ENCODE measurements at places on chromosomes 13 and 19.

DNA sequence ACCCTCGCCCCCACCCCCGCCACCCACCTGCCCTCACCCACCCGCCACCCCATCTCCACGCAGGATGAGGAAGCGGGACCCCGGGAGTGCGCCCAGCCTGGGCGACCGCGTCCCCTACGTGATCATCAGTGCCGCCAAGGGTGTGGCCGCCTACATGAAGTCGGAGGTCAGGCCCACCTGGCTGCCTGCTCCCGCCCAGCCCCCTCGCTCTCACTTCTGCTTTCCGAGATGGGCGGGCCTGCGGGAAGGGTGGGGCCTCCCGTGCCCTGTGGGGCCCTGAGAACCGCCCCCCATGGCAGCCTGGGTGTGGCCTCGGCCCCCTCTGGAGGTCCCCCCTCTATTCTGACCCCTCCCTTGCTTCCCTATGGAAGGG is 3.1 kb upstream of the SPIB start:
- no peak for DNase-seq

DNA sequence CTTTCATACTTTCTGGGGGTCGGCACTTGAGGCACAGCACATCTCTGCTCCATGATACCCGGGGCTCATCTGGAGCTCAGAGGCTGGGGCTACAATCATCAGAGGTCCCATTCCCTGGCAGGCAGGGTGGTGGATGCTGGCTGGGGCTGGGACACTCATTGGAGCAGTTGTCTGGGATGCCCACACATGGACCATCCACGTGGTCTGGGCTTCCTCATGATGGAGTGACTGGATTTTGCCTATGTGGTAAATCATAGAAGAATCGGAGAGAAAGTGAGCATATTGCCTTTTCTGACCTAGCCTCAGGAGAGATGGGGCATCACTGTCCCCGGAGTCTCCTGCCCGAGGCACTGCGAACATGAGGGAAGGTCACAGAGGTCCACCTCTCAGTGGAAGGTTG is 91.4 kb upstream of the IRS2 start:
- no peak for DNase-seq

- no peak for DNase-seq
These were observed 5.3 kb downstream of the MLNR start for GRCh38 chr13:49225223-49226042.

DNA sequence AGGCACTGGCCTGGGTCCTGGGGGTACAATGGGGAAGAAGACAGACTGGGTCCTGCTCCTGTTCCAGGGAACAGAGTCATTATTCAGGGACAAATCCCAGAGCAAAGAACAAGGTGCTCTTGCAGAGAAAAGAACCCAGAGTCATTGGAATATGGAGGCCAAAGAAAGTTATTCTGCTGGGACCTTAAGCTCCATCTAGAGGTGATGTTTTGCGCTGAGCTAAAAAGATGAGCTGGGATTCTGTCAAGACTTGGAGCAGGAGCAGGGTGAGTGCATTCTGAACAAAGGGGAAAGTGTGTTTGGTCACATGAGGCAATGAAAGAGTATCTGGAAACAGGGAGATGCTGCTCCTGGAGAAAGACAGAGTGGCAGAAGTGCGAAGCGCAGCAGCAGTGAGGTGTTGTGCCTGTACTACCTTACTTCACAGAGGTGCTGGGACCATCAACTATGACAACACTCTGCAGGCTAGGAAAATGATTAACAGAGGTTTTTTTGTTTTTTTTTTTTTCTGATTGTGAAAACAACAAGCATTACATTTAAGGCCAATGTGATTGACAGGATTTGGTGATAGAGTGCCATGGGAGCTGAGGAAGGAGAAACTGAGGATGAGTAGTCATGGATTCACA is 95.3 kb upstream of the TNFSF11 start:
- no peak for DNase-seq

GRCh38 chr19:50402544-50403301 is 16.0 kb upstream of the SPIB start:
- no peak for DNase-seq

DNA sequence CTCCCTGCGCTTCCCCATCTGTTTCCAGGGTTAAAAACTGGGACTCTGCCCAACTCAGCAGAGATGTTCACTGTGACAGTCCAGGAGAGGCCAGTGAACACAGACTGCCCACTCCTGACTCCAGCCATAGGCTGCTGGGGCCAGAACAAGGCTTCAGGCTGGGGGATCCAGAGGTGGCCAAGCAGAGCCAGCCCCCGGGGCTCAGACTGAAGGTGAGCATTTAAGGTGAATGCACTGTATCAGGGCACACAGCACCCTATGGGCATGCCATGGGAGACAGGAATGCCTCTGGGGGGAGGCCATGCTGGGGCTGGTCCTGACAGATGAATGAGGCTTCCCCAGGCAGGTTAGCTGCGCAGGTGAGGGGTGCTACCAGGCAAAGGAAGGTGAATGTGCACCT is 96.4 kb downstream of the TUBA3C start:
- no peak for DNase-seq

DNA sequence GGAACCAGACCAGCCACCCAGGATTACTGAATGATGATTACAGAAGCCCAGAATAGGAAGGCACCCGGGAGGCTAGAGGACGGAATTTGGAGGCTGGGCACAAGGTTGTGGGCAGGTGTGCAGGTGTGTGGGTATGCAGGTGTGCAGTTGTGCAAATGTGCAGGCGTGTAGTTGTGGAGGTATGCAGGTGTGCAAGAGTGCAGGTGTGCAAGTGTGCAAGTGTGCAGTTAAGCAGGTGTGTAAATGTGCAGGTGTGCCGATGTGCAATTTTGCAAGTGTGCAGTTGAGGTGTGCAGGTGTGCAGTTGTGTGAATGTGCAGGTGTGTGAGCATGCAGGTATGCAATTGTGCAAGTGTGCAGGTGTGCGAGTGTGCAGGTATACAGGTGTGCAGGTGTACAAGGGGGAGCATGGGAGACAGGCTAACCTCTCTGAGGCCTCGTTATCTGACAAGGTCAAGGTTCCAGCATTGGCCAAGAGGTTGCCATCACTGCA is 131.8 kb downstream of the KCTD15 start:
- DNase-seq = no peak

DNA sequence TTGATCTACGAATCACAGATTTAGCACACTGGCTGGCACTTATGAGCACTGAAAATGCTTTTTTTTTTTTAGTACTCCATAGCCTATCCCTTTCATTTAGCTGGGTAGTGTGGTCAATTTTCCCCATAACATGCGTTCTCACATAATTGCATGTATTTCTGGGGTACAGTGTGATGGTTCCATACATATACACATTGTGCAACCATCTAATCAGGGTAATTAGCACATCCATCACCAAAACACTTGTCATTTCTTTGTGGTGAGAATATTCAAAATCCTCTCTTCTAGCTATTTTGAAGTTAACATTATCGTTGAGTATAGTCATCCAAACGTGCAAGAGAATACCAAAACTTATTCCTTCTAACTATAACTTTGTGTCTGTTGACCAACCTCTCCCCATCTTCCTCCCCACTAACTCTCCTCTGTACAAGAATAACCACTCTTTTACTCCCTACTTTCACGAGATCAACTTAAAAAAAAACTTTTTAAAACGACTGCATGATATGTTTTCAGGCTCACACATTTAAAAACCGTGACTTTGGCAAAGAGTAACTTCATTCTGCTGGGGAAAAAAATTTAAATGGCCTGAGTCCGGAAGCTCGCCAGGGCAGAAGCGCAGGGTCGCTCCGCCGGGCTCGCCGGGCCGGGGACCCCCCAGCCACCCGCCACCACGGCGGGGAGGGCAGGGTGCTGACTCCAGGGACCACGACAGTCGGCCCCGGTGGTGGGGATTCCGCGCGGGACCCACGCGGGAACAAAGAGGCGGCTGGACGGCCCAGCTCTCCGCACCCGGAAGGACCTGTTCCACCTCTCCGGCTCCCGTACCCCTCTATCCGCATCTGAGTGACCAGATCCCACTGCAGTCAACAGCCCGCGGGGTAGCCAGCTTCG is 868 bp upstream of the UBAC2 start:
- DNase-seq = no peak

- no peak for DNase-seq
These were observed 63.4 kb downstream of the SLAIN1 start for GRCh38 chr13:77760893-77761292.

GRCh38 chr19:8686549-8686948 is 12.0 kb downstream of the ACTL9 start:
- DNase-seq = no peak
